ENCODE measurements at places on chromosomes 6 and 20.

DNA sequence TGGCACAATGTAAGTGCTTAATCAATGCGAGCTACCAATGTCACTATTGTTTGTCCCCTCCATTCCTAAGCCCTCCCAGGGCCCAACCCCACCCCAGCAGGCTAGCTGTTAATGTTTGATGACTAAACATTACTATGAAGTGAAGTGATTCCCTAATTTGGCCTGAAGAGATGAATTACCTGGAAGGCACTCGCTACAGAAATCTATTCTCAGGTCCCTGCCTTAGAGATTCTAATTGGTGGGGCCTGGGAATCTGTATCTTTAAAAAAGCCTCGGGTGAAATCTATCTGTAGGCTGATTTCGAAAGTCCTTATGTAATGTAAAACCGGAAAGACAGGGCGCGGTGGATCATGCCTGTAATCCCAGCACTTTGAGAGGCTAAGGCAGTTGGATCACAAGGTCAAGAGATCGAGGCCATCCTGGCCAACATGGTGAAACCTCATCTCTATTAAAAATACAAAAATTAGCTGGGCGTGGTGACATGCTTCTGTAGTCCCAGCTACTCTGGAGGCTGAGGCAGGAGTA, 16.9 kb upstream of the SNAI1 start:
- DNase-seq, result no peak

- no peak for DNase-seq
These were observed 14.8 kb downstream of the PLA2G7 start for GRCh38 chr6:46720401-46720800.

DNA sequence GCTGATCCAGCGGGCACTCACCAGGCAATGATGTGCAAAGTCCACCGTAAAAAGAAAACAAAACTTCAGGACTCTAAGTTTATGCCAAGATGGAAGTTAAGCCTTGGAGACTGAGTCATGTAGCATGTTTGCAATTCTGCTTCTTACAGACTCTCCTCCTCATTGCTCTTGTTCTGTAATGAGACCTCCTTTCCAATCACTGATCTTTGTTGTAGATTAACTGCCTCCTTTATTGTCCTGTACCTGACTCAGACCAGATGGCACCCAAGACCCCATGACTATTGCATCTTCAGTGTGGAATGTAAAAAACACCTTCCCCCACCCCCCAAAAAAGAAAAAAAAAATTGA, 11.2 kb downstream of the NEU1 start:
- DNase-seq, result no peak

DNA sequence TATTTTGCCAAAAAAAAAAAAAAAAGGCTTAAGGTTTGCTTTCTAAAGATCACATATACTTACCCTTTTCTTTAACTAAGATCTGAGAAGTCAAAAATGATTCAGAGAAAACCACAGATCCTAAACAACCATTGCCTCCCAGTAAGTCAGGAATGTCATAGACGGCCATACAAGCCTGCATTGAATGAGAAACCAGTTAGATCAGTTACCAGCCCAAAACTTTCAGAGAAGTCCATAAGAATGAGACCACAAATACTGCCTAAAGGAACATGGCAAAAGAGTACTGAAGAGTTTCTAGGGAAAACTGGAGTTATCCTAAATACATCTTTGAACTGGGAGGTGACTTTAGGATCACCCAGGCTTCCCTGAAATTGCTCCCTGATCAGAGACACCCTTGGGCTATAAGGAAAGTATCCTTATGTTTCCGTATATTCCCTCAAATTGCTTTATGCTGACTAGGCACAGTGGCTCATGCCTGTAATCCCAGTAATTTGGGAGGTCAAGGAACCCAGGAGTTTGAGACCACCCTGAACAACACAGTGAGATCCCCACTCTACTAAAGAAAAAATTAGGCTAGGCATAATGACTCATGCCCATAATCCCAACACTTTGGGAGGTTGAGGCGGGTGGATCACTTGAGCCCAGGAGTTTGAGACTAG, 79.4 kb upstream of the SLC4A11 start:
- no peak for DNase-seq

DNA sequence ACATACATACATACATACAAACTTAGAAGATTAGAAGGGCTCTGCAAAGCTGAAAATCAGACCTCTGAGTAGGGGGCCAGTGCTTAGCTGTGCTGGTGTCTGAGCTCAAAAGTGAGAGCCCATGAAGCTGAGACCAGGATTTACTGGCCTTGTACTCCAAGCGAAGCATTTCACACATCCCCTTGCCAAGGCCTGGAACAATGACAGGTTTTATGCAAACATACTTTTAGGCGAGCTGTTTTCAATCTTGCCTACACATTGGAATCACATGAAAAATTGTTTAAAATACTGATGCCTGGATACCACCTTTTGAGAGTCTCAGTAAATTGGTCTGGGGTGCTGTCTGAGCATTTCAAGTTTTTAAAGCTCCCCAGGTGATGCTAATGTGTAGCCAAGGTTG, 80.9 kb upstream of the SRSF6 start:
- no peak for DNase-seq

- DNase-seq, result no peak
These were observed 570 bp upstream of the PLCB4 start for GRCh38 chr20:9068233-9068801.

- DNase-seq, result no peak
These were observed 67.0 kb upstream of the TNFAIP3 start for GRCh38 chr6:137799950-137800568.

GRCh38 chr20:8557711-8558110, 425.6 kb downstream of the PLCB1 start:
- DNase-seq, result no peak

DNA sequence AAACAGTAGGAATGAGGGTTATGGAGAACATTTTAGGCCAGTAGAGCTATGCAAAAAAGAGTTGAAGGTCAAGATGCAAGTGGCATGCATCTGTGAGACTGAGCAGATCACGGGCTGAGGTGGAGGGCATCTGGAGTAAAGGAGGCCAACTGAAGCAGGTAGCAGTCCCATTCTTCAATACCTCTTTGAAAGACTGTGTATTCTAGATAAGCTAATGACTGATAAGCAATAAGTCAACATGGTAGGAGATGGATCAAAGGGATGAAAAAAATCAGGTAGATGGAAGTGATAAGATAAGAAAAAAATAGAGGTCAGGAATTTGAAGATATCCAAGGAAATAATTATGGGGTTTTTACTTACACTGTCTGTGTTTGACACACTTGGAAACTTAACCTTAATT, 55.6 kb downstream of the ARMC2 start:
- no peak for DNase-seq

GRCh38 chr6:35955970-35956369, 35.1 kb upstream of the SRPK1 start:
- no peak for DNase-seq

GRCh38 chr20:32945710-32946221, 58.5 kb downstream of the SUN5 start:
- DNase-seq, result no peak

DNA sequence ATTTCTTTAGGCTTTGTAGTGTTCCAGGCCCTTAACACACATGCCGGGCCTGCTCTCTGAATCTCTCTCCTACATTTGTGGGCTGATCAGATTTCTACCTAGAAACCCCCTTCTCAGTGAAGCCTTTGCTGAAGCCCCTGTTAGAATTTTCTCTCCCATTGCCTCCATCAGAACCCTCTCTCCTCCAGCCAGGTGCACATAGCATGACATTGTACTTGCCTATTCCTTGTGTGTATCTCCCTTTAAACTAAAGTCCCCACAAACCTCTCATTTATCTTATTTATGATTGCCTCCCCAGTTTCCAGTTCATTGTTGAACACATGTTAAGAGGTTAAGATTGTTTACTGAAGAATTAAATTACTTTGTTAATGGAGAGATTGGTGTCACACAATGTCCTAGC, 325.5 kb upstream of the CITED2 start:
- DNase-seq, result no peak

GRCh38 chr6:160305926-160306713, 42.1 kb upstream of the SLC22A3 start:
- DNase-seq, result no peak

GRCh38 chr6:21748343-21749056, 154.9 kb downstream of the SOX4 start:
- DNase-seq, result no peak
